ENCODE measurements at places on chromosomes 13 and 19. TPM values are rescaled to one million over a fixed set of nuclear protein-coding genes. Genes with fewer than 3 reads are reported as not detected.

Gene VAV1
- 14.3 TPM for total RNA-seq

Gene NLRP5
- total RNA-seq: not detected

Gene LGALS14
- not detected for total RNA-seq

Gene LRP3
- total RNA-seq: 19.6 TPM

Gene ZNF571
- 0.89 TPM for total RNA-seq

Gene KLF1
- total RNA-seq: not detected

Gene SOHLH2
- total RNA-seq: not detected

Gene PTH2
- not detected for total RNA-seq

Gene PEAK3
- 3.9 TPM for total RNA-seq

Gene SLC25A23
- total RNA-seq: 69.7 TPM

Gene C19orf73
- 1.8 TPM for total RNA-seq

Gene PROZ
- total RNA-seq: not detected

Gene F10
- total RNA-seq: 25.0 TPM

Gene PRRG2
- total RNA-seq: 8.1 TPM

Gene WDR88
- not detected for total RNA-seq

Gene CLC
- not detected for total RNA-seq

Gene CADM4
- 9.2 TPM for total RNA-seq

Gene VRK3
- 82.8 TPM for total RNA-seq

Gene PSG3
- not detected for total RNA-seq

Gene ALOX5AP
- 217 TPM for total RNA-seq

Gene LILRB1
- 19.1 TPM for total RNA-seq

Gene ZNF69
- total RNA-seq: 17.8 TPM

Measured in upper lobe of left lung (tissue), 6 donors.